Smooth muscle cell of the brain vasculature (primary cell): ENCODE measurements at places on chromosomes 2 and 18.
A peak's percentile ranks its signal among the peaks of the same experiment; 100 is the strongest.

DNA sequence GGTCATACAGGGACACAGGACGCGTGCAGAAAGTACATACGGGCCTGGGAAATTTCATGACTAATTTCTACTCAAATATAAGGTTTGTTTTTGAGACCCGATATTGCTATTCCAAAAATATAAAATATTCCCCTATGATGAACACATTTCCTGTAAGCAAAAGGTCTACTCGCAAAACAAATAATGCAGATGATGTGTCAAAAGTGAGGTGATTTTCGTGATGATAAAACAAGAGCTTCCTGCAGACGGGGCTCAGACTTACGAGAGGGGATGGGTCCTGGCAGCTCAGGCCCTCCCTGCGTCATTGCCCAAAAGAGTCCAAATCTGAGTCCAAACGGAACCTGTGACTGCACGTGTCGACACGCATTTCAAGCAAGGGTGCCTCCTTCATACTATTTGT, 62.7 kb downstream of the MBP start:
- DNase-seq = no peak

- no peak for DNase-seq
Observed at GRCh38 chr2:229856413-229856812, 65.4 kb downstream of the TRIP12 start.

- DNase-seq = no peak
Observed at GRCh38 chr2:167271932-167272331, 383.7 kb downstream of the XIRP2 start.

DNA sequence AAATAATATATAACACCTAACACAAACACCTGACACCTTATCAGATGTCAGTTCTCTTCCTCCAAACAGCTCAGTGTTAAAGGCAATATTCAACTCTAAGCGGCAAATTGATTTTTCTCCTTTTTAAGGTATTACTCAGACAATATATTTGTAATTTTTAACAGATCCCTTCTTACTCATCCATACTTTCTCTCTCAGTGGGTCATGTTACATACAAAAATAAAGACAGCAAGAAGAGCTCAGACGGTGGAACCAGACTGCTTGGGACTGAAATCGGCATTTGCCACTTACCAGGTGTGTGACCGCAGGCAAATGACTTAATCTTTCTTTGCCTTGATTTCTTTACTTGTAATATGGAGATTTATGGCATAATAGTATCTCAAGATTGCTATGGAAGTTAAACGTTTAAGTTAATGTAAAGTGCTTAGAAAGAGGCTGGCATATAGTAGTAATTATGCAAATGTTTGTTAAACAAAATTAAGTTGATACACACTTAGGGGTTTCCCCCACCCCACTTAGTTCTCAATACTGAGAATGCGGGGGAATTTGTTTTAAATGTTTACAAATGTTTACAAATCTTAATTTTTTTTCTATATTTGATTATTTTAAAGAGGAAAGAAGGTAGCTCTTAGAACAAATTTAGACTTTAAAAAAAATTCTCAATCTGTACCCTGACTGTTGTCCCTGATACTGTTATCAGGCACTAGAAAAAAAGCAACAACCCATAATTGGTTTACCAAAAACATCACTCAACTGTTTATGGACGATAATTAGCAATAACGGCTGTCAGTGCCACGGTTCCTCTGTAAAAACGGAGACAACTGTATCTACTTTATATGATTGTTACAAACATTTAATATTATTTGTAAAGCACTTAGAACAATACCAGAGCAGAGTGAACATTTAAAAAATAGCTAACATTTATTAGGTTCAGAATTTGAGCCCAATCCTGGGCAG, 25.6 kb downstream of the MAP3K2 start:
- DNase-seq = no peak

- no peak for DNase-seq
Observed at GRCh38 chr18:53991805-53992204, 232.7 kb downstream of the MBD2 start.

GRCh38 chr18:46678785-46679399, 21.9 kb upstream of the LOXHD1 start:
- DNase-seq = no peak

- peak; percentile 21 for DNase-seq
Observed at GRCh38 chr2:48600204-48600813, 17.3 kb upstream of the GTF2A1L start.

DNA sequence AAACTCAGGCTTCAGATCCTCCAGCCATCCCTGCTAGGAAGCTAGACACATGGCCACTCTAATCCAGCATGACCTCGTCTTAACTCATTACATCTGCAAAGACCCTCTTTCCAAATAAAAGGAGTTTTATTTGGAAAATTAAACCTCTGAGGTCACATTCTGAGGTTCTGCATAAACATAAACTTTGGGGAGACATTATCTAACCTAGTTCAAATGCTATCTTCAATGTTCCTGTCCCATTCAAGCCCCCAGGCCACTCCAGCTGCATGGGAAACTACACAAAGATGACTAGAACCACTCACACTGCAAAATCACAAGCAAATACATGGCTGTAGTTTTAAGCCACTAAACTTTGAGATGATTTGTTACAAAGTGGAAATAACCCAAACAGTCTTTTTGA, 99.0 kb upstream of the RNF152 start:
- DNase-seq = no peak

DNA sequence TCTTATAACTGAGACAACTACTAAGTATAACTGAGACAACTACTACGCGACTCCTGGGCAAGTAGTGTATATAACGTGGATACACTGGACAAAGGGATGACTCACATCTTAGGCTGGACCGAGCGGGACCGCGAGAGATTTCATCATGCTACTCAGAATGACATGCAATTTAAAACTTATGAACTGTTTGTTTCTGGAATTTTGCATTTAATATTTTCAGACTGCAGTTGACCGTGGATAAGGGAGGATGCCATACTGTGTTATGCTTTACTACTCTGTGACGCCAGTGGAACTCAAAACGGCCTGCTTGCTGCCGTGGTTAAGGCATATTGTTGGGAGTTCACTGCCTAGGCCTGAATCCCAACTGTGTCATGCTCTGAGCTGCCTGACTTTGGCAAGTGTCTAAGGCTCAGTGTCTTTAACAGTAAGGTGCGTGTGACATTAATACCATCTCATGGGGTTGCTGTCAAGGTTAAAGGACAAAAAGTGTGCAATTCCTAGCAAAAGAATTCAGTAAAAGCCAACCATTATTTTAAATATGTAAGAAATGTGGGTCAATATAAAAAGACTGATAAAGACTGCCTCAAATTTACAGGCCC, 64.6 kb downstream of the BMP10 start:
- no peak for DNase-seq

DNA sequence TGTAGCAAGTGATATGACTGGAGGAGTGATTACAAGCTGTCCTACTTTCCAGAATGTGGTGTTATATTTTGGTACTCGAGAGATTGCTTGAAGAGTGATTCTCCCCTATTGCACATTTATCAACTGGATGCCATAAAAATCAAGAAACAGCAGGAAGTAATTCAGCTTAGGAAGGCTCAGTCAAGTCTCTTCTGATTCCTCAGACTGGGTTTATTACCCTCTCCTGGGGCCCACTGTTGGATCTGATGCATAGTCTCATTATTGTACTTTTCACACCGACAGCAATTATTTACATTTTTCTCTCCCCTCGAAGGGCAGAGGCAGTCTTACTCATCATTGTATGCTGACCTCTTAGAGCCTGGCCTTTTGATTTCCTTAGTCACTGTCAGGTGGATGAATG, 9.3 kb downstream of the NOSTRIN start:
- DNase-seq = no peak

DNA sequence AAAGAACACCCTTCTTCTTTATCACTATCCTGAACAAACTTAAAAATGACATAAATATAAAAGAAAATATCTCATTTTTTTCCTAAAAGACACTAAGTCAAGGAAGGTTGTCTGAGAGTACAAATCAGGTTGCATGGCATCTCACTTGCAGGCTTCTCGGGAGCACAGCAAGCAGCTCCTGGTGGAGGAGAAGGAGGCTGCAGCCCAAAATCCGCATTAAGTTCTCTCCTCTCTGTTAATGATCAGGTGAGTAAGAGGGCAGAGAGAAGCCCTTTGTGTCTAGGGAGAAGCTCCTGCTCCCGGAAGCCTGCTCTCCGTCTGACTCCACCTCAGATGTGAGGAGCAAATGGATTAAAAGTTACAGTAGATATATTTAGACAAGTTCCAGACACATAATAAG, 35.0 kb upstream of the DOK6 start:
- no peak for DNase-seq

GRCh38 chr2:125543968-125544514, 1111.9 kb upstream of the GYPC start:
- no peak for DNase-seq

DNA sequence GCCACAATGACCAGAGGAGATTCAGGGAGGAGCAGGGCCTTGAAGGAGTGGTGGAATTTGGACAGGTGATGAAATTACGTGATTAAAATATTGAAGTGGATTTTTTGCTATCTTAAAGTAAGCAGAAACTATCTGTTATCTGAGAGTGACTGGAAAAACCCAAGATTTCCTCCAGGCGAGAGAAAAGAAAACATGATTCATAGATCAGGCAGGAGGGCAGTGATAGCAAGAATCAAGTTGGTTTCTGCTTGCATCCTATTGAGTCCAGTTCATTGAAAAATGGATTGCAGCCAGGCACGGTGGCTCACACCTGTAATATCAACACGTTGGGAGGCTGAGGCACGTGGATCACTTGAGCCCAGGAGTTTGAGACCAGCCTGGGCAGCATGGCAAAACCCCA, 127.8 kb downstream of the NXPH2 start:
- no peak for DNase-seq
